ENCODE measurements at places on chromosomes 2 and 18. TPM values are rescaled to one million over a fixed set of nuclear protein-coding genes. Genes with fewer than 3 reads are reported as not detected.
A peak's percentile ranks its signal among the peaks of the same experiment; 100 is the strongest.

The CIB4 gene
- total RNA-seq: not detected

DNA sequence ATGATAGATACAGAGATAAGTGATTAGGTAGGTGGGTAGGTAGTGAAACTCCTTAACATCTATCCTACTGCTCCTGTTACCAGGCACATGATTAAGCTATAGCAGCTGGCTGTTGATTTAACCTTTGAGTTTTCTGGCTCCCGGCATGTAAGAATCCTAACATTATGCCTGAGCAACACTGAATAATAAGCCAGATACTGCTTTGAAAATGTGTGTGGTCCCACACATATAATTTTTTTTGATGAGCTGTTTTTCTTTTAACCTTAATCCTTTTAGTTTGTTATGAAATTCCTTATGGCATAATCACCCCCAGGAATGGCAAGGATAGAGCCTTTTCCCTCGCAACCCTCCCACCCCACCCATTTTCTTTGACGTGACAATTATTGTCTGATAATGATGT is 104.2 kb upstream of the NEUROD1 start:
- peak; percentile 51 for DNase-seq

DNA sequence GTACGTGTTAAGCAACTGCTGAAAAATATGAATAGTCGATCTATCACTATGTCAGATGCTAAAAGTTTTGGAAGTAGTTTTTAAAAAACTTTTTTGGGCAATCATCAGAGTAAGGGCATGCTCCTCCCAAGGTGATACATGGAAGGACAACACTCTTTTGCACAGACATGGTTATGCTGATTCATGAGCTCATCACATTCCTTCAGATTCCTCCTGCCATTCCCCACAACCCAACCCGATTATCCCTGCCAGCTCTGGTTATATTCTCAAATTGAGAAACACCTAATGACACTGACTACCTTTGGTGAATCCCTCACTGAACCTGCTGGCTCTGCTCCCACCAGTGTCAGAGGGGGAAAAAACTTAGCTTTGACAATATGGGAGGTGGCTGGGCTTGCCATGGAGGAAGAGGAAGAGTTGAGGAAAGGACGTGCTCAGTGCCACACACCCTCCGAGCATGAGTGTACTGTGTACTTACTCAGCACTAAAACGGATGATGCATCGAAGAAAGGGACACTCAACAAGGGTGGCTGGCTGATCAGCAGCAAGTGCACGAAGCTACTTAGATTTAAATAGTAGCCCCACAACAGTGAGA is 83.9 kb upstream of the RNU4ATAC start:
- DNase-seq: no peak

The AQP12A gene
- not detected for total RNA-seq

DNA sequence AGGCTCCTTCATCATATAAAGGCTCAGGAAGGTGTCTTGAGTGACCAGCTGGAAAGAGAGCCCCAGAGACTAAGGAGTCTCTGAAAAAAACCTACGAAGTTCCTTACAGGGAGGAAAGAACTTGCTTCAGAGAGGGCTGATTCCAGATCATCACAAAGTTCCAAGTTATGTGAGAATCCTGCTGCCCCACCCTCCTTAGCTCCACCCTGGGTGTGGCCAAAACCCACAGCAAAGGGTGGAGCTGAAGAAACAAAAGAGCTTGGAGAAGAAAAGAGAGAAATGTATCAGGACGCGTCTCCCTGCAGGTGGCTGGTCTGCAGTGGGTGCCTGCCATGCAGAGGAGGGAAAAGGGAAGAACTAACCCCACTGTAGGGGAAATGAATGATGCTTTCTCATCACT is 32.8 kb upstream of the ZNF396 start:
- no peak for DNase-seq

The TEX51 gene
- not detected for total RNA-seq

The EFEMP1 gene
- 155 TPM for total RNA-seq

DNA sequence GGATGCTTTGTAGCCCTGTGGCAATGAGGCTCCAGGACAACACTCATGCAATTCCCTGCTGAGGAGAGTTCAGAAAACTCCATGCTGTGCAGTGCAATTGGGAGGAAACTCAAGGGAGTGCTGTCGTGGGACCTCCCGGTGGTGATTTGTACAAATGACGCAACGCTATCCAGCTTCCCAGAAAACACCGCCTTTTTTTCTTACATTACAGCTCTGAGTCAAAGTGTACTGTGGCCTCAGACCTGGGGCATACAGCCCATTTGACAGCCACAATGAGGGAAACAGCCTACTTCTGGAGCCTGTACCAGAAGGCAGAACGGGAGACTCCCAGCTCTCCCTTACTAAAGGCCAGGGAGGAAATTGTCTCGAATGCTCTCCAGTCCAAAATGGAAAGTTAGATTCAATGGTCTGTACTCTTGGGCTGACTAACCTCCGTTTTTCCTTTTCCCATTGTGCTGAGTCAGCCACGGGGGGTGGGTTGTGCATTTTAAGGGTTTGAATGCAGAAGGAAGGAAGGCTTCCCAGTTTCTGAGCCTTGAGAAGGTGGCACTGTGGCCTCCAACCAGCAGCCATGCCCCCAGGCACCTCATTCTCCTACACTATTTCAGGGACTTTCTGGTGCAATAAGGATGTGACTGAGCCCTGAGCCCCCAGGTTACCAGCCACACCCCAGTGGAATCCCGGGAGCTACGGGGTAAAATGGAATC is 16.4 kb upstream of the CYP1B1 start:
- peak; percentile 81 for DNase-seq

DNA sequence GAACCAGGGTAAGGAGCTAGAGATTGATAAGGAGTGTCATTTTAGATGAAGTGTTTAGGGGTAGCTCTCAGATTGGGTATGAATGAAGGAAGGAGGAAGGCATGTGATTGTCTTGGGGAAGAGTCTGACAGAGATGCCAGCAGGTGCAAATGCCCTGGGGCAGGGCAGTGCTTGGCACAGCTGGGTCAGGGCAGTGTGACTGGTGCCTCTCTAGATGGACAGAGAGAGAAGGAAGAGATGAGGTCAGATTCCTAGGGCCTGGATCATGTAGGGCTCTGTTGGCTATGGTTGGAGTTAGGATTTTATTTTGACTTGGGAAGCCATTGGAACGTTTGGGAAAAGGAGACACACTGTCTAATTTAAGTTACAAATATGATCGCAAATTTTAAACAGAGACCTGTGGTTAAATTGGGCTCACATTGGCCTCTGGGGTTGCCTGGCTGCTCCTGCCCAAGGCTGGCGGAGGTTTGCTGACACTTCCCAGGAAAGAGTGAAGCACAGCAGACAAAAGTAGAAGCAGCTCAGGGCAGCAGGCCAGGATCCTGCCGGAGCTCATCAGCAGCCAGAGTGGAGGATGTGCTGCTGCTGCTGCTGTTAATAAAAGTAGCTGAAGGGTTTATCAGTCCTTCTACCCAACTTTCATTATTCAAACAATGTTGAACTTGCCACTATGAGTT is 32.7 kb upstream of the FHL2 start:
- DNase-seq: no peak

DNA sequence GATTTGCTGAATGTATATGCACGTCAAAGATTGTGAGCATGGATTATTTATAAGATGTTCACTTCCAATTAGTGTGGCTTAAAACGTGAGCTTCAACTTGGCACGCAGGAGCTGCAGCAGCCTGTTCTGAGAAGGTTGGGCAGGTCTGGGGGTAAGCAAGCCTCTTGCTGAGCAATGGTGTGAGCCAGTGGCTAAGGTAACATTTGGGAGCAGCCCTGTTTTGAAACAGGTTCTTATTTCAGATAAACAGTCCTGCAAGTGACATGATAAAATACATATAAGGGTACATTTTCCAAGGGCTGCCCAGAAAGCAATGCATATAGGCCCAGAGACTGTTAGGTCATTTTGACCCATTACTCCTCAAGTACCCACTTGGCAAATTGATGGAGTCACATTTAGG is 415.3 kb downstream of the ZNF521 start:
- no peak for DNase-seq

The KCNK3 gene
- total RNA-seq: 9.6 TPM

DNA sequence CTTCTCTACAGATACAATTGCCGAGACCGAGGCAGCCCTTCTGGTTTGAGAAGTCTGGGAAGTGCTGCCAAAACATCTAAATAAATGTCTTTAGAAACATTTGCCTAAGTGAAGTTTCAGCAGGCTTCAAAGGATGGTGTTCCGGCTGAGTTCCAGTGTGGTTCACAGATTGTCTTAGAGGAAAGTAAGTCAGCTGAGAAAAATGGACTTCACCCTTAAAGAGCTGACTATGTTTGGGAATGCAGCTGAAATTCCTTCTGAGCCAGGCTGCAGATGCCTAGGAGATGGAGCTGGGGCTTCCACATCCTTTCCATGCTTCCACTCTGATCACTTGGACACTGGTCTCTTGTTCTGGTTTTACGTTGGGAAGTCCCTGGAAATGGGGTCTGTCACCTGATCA is 83.6 kb downstream of the FHOD3 start:
- DNase-seq: peak; percentile 61

The FBLN7 gene
- total RNA-seq: 0.15 TPM

GRCh38 chr2:239158641-239159475 is 242.0 kb downstream of the HDAC4 start:
- DNase-seq: no peak

The MGAT5 gene
- total RNA-seq: 39.1 TPM

GRCh38 chr2:20579866-20580265 is 71.0 kb downstream of the HS1BP3 start:
- DNase-seq: no peak

- no peak for DNase-seq
Observed at GRCh38 chr2:79432731-79433146, 80.1 kb upstream of the CTNNA2 start.

- DNase-seq: peak; percentile 95
Observed at GRCh38 chr18:60019463-60019840, 119.7 kb downstream of the PMAIP1 start.

GRCh38 chr2:128475427-128476211 is 157.0 kb upstream of the HS6ST1 start:
- no peak for DNase-seq

The REG1B gene
- total RNA-seq: not detected

GRCh38 chr2:19971691-19972090 is 18.2 kb downstream of the WDR35 start:
- DNase-seq: no peak

GRCh38 chr2:114368705-114369104 is 73.7 kb upstream of the DPP10 start:
- DNase-seq: no peak

DNA sequence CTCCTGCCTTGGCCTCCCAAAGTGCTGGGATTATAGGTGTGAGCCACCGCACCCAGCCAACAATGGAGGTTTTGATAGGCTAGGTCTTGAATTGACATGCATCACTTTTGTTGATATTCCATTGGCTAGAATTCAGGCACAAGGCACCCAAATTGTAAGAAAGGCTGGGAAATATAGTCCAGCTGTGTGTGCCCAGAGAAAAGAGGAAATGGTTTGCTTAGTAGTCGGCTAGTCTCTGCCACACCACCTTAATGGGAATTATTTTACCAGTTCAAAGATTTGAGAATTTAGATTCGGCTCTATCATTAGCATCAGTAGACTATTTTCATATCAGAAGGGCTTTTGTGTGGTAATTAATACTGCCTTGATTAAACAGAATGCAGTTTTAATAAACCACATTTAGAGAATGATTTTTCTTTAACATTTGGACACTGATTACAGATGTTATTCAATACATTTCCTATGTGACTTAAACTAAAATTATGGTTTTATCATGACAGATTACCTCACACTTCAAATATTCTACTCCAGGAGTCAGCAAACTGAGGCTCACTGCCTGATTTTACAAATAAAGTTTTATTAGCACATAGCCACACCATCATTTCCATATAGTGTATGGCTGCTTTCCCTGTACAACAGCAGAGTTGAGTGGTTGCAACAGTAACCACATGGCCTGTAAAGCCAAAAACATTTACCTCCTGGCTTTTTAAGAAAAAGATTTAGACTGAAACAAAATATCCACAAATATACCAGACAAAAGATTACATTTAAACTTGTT is 27.4 kb downstream of the DBI start:
- no peak for DNase-seq

DNA sequence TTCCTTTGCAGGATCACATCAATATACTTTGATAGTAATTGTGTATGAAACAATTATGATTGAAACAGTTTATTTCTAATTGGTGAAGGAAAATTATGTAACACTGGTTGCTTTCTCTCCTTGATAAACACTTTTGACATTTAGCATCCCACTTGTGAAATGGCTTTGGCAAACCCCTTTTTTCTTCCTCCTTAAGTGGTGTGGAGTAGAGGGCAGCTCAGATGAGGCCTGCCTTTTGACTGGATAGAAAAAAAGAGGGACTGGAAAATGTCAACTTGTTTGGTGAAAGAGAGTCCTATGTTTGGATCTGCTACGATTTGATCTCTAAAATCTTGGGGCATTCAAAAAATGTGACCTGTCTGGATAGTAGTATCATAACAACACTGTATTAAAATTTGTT is 318.3 kb downstream of the MEIS1 start:
- DNase-seq: no peak

The ESCO1 gene
- total RNA-seq: 22.9 TPM

The TDRD15 gene
- total RNA-seq: not detected

All from renal cortical epithelial cell (primary cell).